ENCODE measurements at places on chromosomes 12 and 14. TPM values are rescaled to one million over a fixed set of nuclear protein-coding genes. Genes with fewer than 3 reads are reported as not detected.
A peak's percentile ranks its signal among the peaks of the same experiment; 100 is the strongest.

The WASHC4 gene
- 23.5 TPM for total RNA-seq

The PZP gene
- 0.36 TPM for total RNA-seq

The WNT1 gene
- total RNA-seq, result not detected

The AKAP6 gene
- 218 TPM for total RNA-seq

DNA sequence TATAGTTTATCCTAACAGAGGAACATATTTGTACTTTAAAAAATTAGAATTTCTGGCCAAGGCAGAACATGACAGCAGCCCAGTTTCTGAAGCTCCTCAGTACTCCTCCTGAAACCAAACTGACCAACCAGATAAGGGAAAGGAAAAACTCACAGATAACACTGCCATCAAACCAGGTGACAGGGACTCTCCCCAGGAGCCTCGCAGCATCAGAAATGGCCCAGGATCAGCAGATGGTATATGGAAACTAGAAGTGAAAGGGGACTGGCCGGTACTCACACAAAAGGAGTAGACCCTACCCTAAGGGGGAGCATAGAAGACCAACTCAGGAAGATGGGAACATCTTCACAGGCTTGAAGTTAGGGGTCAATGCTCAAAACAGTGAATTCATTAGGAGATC is 22.0 kb downstream of the GALC start:
- no peak for DNase-seq
- H3K27me3 ChIP-seq, result no peaks in the 10 kb centered on the region
- H3K36me3 ChIP-seq, result peaks cover 45% of the 10 kb centered on the region

- no peak for DNase-seq
- no peaks in the 10 kb centered on the region for H3K36me3 ChIP-seq
- H3K27me3 ChIP-seq, result no peaks in the 10 kb centered on the region
- H3K4me3 ChIP-seq, result no peak overlapping the region
- no peak overlapping the region for H3K27ac ChIP-seq
Measured at GRCh38 chr12:86091681-86092080, 164.5 kb downstream of the MGAT4C start.

DNA sequence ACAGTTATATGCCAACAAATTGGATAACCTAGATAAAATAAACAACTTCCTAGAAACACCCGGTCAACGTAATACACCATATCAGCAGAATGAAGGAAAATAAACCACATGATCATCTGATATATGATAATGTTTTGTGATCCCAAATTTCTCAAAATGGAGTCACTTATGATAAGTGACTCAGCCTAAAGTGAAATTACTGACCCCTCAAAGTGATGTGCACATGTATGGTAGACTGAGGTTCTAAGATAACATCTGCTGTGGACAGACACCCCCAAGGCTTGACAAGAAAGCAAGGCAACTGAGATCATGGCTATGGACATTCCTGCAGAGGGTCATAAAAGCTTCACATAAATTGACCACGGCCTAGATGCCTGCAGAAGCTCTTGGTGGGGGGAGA is 105.1 kb upstream of the DCN start:
- H3K27me3 ChIP-seq, result no peaks in the 10 kb centered on the region
- H3K27ac ChIP-seq, result no peak overlapping the region
- H3K4me1 ChIP-seq, result no peaks in the 10 kb centered on the region
- DNase-seq, result no peak
- H3K4me3 ChIP-seq, result no peak overlapping the region

GRCh38 chr12:117331691-117332090 is 29.7 kb downstream of the NOS1 start:
- H3K27me3 ChIP-seq, result peaks cover 97% of the 10 kb centered on the region
- H3K36me3 ChIP-seq, result no peaks in the 10 kb centered on the region
- no peak for DNase-seq
- no peak overlapping the region for H3K4me3 ChIP-seq
- no peak overlapping the region for H3K27ac ChIP-seq

GRCh38 chr14:47392326-47392725 is 283.1 kb downstream of the MDGA2 start:
- H3K27me3 ChIP-seq, result no peaks in the 10 kb centered on the region
- H3K4me1 ChIP-seq, result no peaks in the 10 kb centered on the region
- no peak overlapping the region for H3K27ac ChIP-seq
- H3K4me3 ChIP-seq, result no peak overlapping the region
- no peaks in the 10 kb centered on the region for H3K36me3 ChIP-seq
- DNase-seq, result no peak

GRCh38 chr12:50763639-50764285 is at the start of gene ATF1:
TSS of gene ATF1 (plus strand) at chr12:50764101. CDS start at chr12:50780146, 16,045 bp downstream.
- H3K4me1 ChIP-seq, result peaks cover 63% of the 10 kb centered on the region
- no peaks in the 10 kb centered on the region for H3K36me3 ChIP-seq
- peak within 1 kb of the TSS; percentile 99 for H3K27ac ChIP-seq
- H3K4me3 ChIP-seq, result peak within 1 kb of the TSS; percentile 94
- H3K27me3 ChIP-seq, result no peaks in the 10 kb centered on the region
- peak; percentile 91 for DNase-seq

DNA sequence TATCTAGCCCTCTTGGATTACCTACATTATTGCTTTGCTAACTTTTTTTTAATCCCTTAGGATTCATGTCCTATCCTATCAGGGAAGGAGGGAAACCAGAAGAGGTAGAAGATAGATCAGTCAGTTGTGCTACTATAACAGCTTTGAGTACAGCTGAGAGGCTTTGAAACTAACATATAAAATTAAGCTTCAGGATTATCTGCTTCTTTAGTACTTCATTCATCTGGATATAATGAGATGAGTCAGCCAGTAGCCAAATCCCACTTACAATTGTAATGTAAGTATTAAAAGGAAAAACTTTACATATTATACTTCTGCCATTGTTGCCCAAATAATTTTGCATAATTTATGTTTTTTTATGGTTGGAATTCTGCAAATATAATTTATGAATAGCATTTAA is 33.4 kb upstream of the ANO6 start:
- no peak overlapping the region for H3K4me3 ChIP-seq
- H3K36me3 ChIP-seq, result peaks cover 13% of the 10 kb centered on the region
- no peaks in the 10 kb centered on the region for H3K4me1 ChIP-seq
- H3K27me3 ChIP-seq, result no peaks in the 10 kb centered on the region
- no peak for DNase-seq
- no peak overlapping the region for H3K27ac ChIP-seq

DNA sequence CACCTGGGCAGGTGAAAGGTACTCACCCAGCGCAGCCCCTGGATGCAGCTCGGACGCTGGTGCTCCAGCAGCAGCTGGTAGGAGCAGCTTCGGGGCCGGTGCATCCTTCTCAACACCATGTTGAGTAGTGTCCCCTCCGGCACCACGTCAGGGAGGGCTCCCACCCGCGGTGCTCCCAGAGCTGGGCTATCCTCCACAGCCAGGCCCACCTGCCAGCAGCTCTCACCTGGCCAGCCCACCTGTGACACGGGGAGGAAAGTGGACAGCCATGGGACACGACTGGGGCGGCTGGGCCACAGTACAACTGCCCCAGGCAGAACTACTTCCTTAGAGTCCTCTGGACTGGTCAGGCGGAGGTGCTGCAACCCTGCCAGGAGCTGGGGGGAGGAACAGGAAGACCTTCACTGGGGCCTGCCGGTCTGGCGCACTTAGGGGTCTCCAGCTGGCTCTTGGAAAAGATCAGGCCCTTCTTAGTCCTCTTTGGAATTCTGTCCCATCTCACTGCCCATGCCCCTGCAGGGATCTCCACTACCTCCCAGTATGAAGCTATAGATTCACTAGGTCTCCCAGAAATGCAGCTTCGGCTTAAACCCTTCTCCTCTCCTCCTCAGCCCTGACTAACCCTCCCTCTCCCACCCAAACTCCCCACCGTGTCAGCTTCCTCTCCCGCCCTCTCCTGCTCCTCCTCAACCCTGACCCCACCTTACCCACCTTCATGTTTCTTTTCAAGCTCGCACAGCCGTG is 668 bp downstream of the RAPGEF3 start:
- peaks cover 77% of the 10 kb centered on the region for H3K4me1 ChIP-seq
- H3K27me3 ChIP-seq, result no peaks in the 10 kb centered on the region
- DNase-seq, result no peak
- H3K36me3 ChIP-seq, result no peaks in the 10 kb centered on the region
- H3K4me3 ChIP-seq, result peak overlapping the region; percentile 71

- no peak for DNase-seq
- peak overlapping the region; percentile 74 for H3K27ac ChIP-seq
- peak overlapping the region; percentile 87 for H3K4me3 ChIP-seq
Measured at GRCh38 chr12:104958805-104959334, 780 bp upstream of the SLC41A2 start.

GRCh38 chr14:89498878-89499277 is 81.8 kb upstream of the FOXN3 start:
- no peak overlapping the region for H3K27ac ChIP-seq
- peaks cover 23% of the 10 kb centered on the region for H3K4me1 ChIP-seq
- H3K27me3 ChIP-seq, result no peaks in the 10 kb centered on the region
- DNase-seq, result no peak
- H3K36me3 ChIP-seq, result peaks cover 3% of the 10 kb centered on the region
- H3K4me3 ChIP-seq, result no peak overlapping the region

DNA sequence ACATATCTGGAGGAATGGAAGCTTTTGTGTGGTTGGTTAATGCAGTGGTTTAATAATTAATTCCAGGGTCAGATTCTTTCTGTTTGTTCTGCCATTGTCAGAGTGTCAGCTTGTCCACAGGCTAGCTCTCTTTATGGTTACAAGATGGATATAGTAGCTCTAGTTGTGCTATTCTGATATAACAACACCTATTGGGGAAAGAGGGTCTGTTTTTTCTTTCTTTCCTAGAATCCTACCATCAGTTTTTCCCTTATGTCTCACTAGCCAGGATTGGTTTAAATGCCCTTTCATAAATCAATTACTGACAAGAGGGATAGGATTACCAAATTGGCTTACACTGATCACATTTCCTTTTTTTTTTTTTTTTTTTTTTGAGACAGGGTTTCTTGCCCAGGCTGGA is 27.8 kb downstream of the CNOT2 start:
- no peaks in the 10 kb centered on the region for H3K36me3 ChIP-seq
- H3K4me1 ChIP-seq, result peaks cover 46% of the 10 kb centered on the region
- H3K27me3 ChIP-seq, result no peaks in the 10 kb centered on the region
- no peak overlapping the region for H3K4me3 ChIP-seq

GRCh38 chr14:55777877-55778276 is 197.9 kb downstream of the KTN1 start:
- H3K4me3 ChIP-seq, result no peak overlapping the region
- no peak overlapping the region for H3K27ac ChIP-seq
- H3K27me3 ChIP-seq, result no peaks in the 10 kb centered on the region
- no peak for DNase-seq
- H3K4me1 ChIP-seq, result peaks cover 15% of the 10 kb centered on the region
- H3K36me3 ChIP-seq, result no peaks in the 10 kb centered on the region
